ENCODE measurements at places on chromosomes 3 and 15.

DNA sequence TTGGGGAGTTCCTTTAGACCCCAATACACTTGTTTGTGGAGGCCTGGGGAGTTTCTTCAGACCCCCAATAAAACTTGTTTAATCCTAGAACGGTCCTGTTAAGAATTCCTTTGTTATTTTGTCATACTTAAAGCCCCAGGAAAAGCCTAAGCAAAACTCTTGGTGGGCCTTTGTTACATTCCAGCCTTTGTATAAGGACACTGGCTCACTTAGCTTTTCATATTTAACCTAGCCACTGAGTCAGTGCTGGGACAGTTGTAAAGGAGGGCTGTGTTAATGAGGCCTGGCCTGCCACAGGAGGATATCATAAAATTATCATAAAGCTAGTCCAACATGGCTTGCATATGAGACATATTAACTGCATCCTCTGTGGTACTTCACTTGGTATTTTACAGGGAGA, 760.1 kb downstream of the ZNF385D start:
- no peak for DNase-seq

DNA sequence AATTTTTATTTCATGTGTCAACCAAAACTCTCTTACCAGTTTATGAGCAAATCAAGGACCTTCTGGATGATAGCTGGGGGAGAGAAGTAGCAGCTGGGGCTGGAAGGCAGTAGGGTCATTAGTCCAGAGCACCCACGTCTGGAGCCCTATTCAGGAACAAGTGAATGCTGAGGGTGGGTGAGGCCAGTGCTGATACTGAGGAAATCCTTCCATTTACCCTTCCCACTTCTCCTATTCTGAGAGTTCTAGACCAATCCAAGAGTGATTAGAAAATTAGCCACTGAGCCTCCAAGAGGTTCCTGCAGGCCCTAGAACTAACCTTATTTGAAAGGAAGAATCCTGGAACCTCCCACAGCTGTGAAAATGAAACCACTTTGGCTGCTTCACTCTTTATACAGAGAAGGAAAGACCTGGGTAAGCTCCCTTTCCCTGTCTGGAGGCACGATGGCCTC, 46.2 kb upstream of the VILL start:
- DNase-seq: peak; percentile 64

- no peak for DNase-seq
Observed at GRCh38 chr15:38226608-38227266, 25.9 kb upstream of the SPRED1 start.

GRCh38 chr3:102745881-102746280, 311.1 kb downstream of the ZPLD1 start:
- peak; percentile 24 for DNase-seq

DNA sequence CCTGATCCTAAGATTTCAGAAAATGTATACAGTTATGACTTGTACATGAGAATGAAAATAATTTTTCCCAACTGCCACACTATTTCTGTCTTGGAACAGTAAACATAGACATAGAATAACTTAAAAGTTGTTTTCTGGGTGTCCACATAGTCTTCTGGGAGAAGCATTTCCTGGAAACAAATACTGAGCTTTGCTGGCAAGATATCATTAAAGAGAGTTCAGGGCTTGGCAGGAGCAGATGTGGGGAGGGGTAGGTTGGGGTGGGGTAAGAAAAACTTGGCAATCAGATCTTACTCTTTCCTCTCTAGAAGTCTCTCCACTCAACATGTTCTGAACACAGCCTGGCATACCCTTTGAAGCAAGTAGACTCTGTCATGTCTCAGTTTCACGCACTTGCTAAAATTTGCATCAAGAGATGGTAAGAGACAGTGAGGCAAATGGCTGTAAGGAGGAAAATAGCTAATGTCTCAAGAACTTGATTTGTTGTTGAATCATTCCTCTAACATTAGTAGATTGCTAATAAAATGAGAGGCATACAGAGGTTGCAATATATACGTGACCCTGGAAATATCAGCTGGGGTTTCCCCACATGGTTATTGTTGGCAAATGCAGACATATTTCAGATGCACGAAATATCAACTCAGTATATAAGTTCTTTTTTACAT, 27.3 kb upstream of the ABI3BP start:
- DNase-seq: no peak

DNA sequence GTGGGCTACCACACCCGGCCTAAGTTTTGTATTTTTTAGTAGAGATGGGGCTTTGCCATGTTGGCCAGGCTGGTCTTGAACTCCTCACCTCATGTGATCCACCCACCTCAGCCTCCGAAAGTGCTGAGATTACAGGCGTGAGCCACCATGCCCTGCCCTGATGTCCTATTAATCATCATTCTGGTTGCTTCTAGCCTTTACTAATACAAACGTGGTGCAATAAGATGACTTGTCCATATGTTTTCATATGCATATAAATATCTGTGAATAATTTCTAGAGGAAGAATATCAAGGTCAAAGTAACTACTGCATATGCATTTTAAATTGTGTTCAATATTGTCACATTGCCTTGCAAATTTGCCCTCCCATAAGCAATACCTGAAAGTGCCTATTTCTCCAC, 25.5 kb upstream of the PDHB start:
- DNase-seq: no peak

GRCh38 chr15:43789409-43789808, 2.7 kb upstream of the SERF2 start:
- DNase-seq: no peak

- no peak for DNase-seq
Observed at GRCh38 chr15:67127331-67127664, 61.9 kb downstream of the SMAD3 start.

DNA sequence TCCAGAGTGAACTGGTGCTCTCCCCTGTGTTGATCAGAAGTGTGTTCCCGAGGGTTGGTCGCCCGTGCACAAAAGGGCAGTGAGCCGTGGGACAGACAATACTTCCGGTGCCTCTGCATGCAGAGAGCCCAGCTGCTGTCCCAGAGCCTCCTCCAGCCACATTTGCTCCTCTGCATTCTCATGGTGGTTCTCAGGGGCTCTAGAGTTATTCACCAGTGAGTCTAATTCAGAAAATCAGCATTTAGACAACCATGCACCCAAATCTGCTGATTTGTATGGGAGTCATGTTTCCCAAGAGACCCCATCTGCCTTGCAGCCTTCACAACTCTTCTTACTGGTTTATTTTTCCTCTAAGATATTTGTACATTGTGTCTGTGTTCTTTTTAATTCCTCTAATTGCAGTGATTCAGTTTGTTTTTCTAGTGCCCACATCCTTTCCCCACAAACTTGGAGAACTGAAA, 107.0 kb upstream of the SPRED1 start:
- no peak for DNase-seq

GRCh38 chr3:70028361-70028760, 28.8 kb downstream of the SAMMSON start:
- no peak for DNase-seq

- no peak for DNase-seq
Observed at GRCh38 chr3:59265566-59265965, 215.7 kb upstream of the CFAP20DC start.

- no peak for DNase-seq
Observed at GRCh38 chr3:37190667-37191066, 16.3 kb upstream of the LRRFIP2 start.

DNA sequence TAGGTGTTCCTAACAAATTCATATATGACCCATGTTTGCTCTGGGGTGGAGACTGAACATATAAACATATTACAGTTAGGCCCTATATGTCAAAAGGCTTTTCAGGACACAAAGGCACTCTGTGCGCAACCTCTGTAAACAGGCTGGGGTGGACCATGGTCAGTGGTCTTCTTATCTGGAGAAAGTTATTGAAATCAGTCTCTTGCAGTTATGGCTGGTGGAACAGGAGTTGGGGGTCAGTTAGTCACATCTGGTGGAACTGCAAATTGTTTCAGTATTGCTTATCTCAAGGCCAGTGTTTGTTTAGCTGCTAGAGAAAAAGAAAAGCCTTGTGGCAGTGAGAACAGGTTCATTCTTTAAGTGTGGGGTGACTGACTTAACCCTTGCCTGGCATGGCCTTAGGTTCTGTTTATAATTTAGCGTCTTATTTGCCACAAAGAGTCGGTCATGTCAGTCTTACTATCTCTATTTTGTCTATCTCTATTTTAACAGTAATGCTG, 5.9 kb upstream of the GP9 start:
- no peak for DNase-seq

DNA sequence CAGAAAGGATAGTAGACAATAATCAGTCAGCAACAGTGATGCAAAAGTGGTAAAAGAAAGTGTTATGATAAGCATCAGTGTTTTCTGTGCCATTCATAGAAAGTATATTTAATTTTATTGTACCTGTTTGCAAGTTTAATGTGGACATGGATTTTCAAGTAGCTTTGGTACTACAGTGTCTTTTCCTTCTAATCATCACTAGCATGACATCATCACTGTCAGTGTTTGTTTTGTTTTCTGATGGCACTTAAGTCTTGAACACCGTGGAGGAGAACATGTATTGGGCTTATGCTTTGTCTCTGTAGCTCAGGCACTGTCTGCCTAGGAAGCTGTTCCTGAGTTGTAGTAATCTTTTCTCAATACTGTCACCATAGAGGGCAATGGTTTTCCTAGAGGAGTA, 41.9 kb downstream of the SETD5 start:
- no peak for DNase-seq

DNA sequence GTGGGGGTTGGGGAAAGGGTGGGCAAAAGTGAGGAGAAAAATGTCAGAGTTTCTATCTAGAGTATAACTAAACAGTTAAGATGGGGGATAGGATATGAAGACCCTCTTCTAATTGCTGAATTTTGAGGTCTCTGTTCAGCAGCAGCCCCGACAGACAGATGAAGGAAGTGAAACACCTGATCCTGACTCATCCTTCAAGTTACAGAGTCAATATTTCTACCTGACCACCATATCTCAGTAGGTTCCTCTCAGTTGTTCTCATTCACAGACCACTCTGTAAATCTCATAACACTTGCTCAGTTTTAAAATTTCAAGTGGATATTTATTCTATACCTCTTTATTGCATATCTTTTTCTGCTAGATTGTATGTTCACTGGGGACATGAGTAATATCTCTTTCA, 69.5 kb downstream of the CCDC54 start:
- DNase-seq: no peak

- no peak for DNase-seq
Observed at GRCh38 chr3:69005071-69005790, 8.3 kb downstream of the EOGT start.

- peak; percentile 89 for DNase-seq
Observed at GRCh38 chr3:39000008-39000450, 51.7 kb downstream of the SCN11A start.

- DNase-seq: no peak
Observed at GRCh38 chr3:128946411-128946810, 47.5 kb downstream of the CFAP92 start.

GRCh38 chr3:135905058-135905724, 60.3 kb upstream of the PPP2R3A start:
- no peak for DNase-seq

GRCh38 chr3:97515076-97515475, 249.5 kb upstream of the ARL6 start:
- DNase-seq: no peak

DNA sequence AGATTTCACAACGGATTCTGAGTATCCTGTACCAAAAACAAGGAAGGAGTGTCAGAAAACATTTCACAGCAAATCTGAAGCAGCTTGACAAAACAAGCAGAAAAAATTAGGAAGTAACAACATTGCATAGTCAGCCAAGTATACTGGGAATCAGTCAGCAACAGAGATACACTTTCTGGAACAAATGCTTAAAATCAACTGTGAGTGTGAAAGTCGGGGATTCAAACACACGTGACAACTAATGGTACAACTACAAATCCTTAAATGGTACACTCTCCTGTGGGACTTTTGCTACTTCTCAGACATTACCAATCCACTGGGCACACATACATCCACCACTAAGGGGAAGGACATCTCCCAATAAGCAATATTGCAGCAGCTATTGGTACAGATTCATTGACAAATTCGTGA, 296.6 kb upstream of the MME start:
- no peak for DNase-seq

DNA sequence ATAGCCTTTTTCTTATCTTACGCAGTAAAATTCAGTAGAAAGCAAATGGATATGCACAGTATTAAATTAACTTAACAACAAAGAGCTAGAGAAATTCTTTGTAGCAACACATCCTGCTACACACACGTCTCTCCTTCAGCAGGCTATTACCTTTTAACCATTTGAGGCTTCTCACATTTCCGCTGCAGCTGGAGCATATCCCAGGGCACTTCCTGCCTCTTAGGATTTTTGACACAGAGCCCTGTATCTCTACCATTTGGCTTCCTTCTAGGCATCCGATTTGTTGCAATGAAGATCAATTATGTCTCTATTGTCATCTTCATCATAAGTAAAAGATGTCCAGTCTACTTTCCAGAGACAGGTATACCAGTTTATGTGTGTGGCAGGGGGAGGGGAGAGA, 292.4 kb upstream of the CBLB start:
- no peak for DNase-seq

DNA sequence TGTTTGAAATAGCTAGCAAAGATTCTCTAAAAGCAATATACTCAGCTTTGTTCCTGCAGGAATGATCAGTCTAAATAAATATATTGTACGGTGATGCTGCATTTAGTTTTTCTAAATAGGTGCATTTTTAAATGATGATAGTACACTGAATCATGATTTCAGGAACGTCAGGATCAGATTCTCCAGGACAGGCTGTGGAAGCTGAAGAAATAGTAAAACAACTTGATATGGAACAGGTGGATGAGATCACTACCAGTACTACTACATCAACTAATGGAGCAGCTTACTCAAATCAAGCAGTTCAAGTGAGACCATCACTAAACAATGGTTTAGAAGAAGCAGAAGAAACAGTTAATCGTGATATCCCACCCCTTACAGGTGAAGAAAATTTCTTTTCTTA, 46.3 kb upstream of the EIF3J start:
- DNase-seq: no peak

DNA sequence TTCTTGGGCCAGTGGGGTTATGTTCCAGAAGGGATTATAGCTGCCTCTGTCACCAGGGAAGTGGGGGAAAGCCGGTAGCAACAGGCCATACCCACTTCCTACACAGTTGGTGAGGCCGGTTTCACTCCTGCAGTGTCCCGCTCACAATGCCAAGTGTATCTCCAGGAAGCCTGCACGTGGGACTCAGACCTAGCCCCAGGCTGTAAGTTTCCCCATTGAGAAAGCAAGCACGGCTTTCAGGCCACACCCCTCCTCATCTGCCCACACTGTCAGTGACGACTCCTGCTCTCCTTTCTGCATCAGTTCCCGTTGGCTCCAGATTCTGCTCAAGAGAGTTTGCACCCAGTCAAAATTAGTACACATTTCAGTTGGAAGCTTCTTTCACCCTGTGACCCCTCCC, 51.6 kb upstream of the CPOX start:
- DNase-seq: no peak
